Amniotic stem cell (primary cell): ENCODE measurements at places on chromosomes 12 and 14.

DNA sequence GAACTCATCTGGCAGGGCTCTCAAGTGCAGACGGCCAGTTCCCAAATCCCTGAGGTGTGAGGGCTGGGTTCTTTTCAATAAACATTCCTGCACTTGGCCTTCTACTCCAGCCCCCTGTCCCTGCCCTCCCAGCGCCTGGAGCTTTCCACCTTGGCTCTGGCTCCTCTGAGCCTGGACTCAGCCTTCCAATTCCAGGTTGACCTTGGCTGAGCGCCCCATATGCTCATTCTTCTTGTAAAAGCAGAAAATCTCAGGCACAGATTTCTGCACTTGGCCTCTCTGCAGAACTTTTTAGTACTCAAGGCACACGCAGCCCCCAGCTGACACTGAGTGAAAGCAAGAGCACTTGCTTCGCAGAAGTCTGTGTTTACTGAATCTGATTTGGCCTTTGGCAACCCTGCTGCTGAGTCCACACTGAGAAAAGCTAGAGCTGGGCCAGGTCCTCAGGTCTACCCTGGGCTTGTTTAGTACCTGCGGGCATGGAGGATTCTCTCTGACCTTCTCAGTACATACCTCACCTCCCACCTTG lies 222.7 kb downstream of the MSRB3 start:
- DNase-seq = no peak

DNA sequence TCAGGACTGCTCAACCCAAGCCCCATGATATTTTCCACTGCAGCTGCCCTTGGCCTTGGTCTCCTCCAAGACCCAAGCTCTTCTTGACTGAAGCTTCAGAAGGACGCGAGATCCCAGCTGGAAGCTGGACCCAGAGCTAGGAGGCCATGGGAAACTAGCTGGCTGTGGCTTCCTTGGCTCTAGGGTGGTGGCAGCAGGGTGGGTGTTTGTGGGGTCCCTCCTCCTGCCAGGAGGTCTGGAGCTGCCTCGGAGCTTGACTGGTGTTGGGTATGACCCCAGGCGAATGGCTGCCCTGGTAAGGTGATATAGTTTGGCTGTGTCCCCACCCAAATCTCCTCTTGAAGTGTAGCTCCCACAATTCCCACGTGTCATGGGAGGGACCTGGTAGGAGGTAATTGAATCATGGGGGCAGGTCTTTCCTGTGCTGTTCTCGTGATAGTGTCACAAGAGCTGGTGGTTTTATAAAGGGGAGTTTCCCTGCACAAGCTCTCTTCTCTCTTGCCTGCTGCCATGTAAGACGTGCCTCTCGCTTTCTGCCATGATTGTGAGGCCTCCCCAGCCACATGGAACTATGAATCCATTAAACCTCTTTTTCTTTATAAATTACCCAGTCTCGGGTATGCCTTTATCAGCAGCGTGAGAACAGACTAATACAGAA lies 51.4 kb downstream of the TRPV4 start:
- no peak for DNase-seq

GRCh38 chr12:61542551-61542950 lies 717.7 kb upstream of the USP15 start:
- DNase-seq = no peak

GRCh38 chr14:98578204-98578603 lies 693.8 kb downstream of the BCL11B start:
- DNase-seq = no peak

DNA sequence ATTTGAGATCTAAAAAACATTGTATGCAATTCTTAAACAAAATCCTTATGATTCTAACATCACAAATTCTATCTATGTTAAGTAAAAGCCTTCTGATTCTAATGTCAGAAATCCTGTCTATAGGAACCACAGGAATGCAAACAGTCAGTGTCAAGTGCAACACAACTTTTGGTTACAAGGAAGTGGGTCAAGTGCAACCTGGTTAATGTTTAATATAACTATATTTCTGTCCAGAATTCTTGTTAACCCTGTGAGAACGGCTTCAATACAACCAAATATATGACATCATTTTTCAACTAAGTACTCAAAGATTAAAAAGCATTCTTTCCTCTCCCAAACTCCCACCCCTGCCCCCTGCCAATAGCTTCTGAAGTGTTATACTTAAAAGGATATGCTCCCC lies 107.9 kb upstream of the PLEKHA5 start:
- no peak for DNase-seq

DNA sequence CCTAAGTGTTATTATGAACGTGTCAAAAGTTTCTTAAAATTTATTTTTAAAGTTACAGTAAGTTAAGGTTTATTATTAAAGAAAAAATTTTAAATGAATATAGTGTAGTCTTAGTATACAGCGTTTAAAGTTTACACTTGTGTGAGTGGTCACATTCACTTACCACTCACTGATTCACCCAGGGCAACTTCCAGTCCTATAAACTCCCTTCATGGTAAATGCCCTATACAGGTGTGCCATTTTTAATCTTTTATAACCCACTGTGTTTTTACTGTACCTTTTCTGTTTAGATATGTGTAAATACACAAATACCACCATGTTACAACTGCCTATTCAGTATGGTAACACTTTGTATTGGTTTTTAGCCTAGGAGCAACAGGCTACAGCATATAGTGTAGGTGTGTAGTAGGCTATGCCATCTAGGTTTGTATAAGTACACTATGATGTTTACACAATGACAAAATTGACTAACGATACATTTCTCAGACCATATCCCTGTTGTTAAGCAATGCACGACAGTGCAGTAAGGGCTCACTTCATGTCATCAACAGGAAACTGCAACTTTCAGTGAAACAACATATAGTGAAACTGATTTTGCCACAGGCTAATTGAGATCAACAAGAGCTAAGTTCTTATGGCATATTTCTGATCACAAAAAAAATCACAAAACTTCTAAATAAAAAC lies 112.0 kb upstream of the TMCC3 start:
- no peak for DNase-seq

- DNase-seq = no peak
Measured at GRCh38 chr12:41683023-41683422, 461.7 kb downstream of the GXYLT1 start.
